CD4-positive, alpha-beta T cell treated with Interleukin-2 at 100 ng/mL for 4 hours (primary cell): ENCODE measurements at places on chromosomes 5 and 9.

GRCh38 chr9:17509701-17510100 lies 69.2 kb upstream of the SH3GL2 start:
- DNase-seq: no peak

DNA sequence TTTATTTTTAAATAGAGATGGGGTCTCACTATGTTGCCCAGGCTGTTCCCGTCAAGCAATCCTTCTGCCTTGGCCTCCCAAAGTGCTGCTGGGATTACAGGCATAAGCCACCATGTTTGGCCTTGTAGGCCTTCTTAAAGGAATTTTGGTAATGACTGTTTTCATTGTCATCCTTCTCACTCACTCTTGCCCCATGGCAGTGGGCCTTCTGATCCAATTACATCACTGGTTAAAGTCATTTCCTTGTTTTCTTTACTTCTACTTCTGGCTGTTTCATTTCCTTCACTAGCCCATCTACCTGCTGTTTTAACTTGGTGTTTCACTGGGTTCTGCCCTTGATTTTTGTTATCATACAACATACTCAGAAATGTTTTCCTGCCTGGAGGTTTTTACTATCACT lies 20.1 kb upstream of the NIM1K start:
- DNase-seq: no peak

- DNase-seq: no peak
Observed at GRCh38 chr9:69283003-69283402, 42.0 kb upstream of the ENTREP1 start.

DNA sequence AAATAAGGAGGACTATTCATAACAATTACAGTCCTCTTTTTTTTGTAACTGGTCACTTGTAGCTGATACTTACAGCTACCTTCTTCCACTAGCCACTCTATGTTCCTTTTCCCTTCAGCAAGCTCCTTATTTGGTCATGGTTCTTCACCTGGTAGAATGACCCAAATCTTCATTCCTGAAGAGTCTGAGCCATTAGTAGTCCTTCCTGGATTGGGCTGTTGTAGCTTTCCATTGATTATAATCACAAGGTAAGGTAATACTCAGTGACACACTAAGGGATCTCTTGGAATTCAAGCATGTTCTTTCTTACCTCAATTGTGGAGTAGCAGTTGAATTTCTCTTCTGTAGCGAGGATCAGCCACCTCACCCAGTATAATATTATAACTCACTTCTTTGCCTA lies 25.5 kb upstream of the ITGA2 start:
- no peak for DNase-seq

DNA sequence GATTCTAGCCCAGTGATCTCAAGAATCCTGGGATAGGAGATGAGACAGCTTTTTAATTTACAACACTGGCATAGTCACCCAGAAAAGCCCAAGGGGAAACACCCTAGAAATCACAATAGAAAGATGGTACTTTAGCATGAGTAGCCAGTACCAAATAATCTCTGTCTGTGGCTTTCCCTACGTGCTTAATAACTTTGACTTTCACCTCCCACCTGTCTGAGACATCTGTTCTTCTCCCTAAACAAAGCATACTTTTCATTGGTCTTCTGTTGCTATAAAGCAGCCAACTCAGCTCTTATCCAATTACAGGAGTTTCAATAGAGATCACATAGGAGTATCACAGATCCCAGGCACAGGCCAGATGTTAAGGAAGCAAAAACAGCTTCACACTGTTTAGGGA lies 10.4 kb downstream of the MARCHF3 start:
- DNase-seq: no peak

- no peak for DNase-seq
Observed at GRCh38 chr5:150113047-150113744, 26.8 kb upstream of the CSF1R start.

DNA sequence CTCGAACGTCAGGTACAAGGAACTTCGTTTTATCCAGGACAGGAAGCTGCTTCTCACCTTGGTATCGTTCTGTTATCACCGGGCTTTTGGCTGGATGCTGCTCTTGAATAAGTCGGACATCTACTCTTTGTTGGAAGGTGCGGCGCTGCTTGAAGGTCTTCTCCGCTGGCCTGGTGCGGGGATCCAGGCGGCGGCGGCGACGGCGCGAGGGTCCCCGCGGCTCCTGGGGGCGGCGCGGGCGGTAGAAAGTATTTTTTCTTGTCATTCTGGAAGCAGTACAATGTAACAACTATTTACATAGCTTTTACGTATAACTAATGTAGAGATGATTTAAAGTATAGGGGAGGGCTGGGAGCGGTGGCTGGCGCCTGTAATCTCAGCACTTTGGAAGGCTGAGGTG lies 52.3 kb downstream of the ACER2 start:
- no peak for DNase-seq

GRCh38 chr5:154794525-154795234 lies 39.5 kb downstream of the LARP1 start:
- DNase-seq: no peak

- DNase-seq: no peak
Observed at GRCh38 chr9:93224591-93224990, 40.7 kb downstream of the WNK2 start.
